RCC 7860 (cell line): ENCODE measurements at places on chromosomes 3 and 15.
A peak's percentile ranks its signal among the peaks of the same experiment; 100 is the strongest.

GRCh38 chr3:143775459-143775858 lies 72.8 kb downstream of the SLC9A9 start:
- DNase-seq: peak; percentile 13

DNA sequence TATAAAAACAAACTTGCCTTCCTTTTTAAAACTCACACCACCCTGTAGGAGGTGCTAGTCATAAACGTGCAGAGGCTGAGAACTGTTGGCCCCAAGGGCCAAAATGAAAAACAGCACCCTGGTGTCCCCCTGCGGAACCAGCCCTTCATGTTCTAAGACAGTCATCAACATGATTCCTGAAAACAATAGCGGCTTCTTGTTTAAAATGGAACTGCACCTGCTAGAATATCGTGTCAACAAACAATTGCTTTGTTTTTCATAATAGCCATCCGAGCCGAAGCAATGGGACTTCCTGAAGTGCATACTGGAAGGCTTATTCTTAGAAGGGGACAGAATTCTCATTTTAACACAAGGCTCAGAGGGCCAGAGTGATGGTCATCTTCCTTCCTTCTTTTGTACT lies 43.7 kb downstream of the MECOM start:
- no peak for DNase-seq

DNA sequence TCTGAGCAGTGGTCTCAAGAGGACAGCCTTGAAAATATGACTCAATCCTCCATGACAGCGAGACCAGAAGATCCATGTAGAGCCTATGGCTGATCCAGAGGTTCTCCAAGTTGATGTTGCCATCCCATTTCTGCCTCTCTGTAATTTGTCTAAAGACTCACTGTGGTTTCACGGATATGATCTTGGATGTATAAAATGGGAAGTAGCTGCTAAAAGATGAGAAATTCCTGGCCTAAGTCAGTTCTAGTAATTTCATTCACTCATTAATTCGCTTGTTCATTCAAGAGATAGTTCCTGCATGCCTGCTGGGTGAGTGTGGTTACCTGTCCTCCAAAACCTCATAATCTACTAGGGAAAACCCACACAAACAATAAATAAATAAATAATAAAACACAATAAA lies 145.9 kb downstream of the TNIK start:
- DNase-seq: peak; percentile 80

- DNase-seq: no peak
Measured at GRCh38 chr15:79090487-79091203, at the start of gene RASGRF1. TSS of gene RASGRF1 (minus strand) at chr15:79090780. CDS start at chr15:79090498, 282 bp downstream.

- DNase-seq: no peak
Measured at GRCh38 chr15:81160312-81161159, 26.5 kb downstream of the CFAP161 start.
